ENCODE measurements at places on chromosomes 3 and 15. TPM values are rescaled to one million over a fixed set of nuclear protein-coding genes. Genes with fewer than 3 reads are reported as not detected.

The SCAMP5 gene
- not detected for total RNA-seq

The SERPINI2 gene
- total RNA-seq = not detected

The PAQR9 gene
- total RNA-seq = 2.4 TPM

The TMEM266 gene
- total RNA-seq = 2.6 TPM

The SENP7 gene
- total RNA-seq = 8.4 TPM

The CD200 gene
- 1.5 TPM for total RNA-seq

The FAN1 gene
- 25.0 TPM for total RNA-seq

The OXTR gene
- not detected for total RNA-seq

The IL5RA gene
- total RNA-seq = 0.19 TPM

The VILL gene
- total RNA-seq = 0.81 TPM

The WDR93 gene
- total RNA-seq = not detected

The FOXL2NB gene
- not detected for total RNA-seq

The LNP1 gene
- 2.1 TPM for total RNA-seq

The SLC51A gene
- total RNA-seq = not detected

The EOGT gene
- 33.0 TPM for total RNA-seq

The GHSR gene
- total RNA-seq = not detected

The CCR8 gene
- total RNA-seq = not detected

The ERICH6 gene
- total RNA-seq = not detected

The P4HTM gene
- 14.6 TPM for total RNA-seq

The TBC1D2B gene
- total RNA-seq = 8.9 TPM

The MUC4 gene
- total RNA-seq = not detected

The STX19 gene
- total RNA-seq = not detected

The C3orf85 gene
- not detected for total RNA-seq

The CCDC54 gene
- not detected for total RNA-seq

The GOLGA8T gene
- 0.15 TPM for total RNA-seq

The TWF2 gene
- 140 TPM for total RNA-seq

The PLA2G4F gene
- 3.7 TPM for total RNA-seq

The ZNF662 gene
- total RNA-seq = 2.4 TPM

The TUSC7 gene
- total RNA-seq = not detected

The GPR149 gene
- not detected for total RNA-seq

The KBTBD13 gene
- total RNA-seq = 1.8 TPM

The POTEB3 gene
- not detected for total RNA-seq

The CCNB2 gene
- total RNA-seq = 0.18 TPM

The FETUB gene
- not detected for total RNA-seq

The C15orf62 gene
- total RNA-seq = not detected

The FBXO45 gene
- 15.3 TPM for total RNA-seq

The MCF2L2 gene
- 0.79 TPM for total RNA-seq

The CD276 gene
- total RNA-seq = 8.9 TPM

The RASGRP1 gene
- total RNA-seq = 0.23 TPM

The GOLGA6L6 gene
- not detected for total RNA-seq

The HHLA2 gene
- total RNA-seq = not detected

The C3orf49 gene
- total RNA-seq = not detected

The SLC38A3 gene
- 7.5 TPM for total RNA-seq

The MAP2K5 gene
- 17.7 TPM for total RNA-seq

The SERF2 gene
- 471 TPM for total RNA-seq

The SEMA3F gene
- total RNA-seq = 11.7 TPM

The UROC1 gene
- not detected for total RNA-seq

The PDIA3 gene
- total RNA-seq = 81.9 TPM

The LMOD3 gene
- 193 TPM for total RNA-seq

The EFHB gene
- not detected for total RNA-seq

The PTPN9 gene
- 6.9 TPM for total RNA-seq

The PLSCR2 gene
- not detected for total RNA-seq

The COL6A5 gene
- total RNA-seq = not detected

The LXN gene
- 4.4 TPM for total RNA-seq

The COL8A1 gene
- total RNA-seq = 1.2 TPM

The TSPAN3 gene
- 204 TPM for total RNA-seq

The LDHAL6B gene
- total RNA-seq = not detected
